NCI-H1105 (cell line): ENCODE measurements at places on chromosomes 2 and 18.

GRCh38 chr2:126115975-126116374 lies 540.0 kb upstream of the GYPC start:
- no peak for DNase-seq

DNA sequence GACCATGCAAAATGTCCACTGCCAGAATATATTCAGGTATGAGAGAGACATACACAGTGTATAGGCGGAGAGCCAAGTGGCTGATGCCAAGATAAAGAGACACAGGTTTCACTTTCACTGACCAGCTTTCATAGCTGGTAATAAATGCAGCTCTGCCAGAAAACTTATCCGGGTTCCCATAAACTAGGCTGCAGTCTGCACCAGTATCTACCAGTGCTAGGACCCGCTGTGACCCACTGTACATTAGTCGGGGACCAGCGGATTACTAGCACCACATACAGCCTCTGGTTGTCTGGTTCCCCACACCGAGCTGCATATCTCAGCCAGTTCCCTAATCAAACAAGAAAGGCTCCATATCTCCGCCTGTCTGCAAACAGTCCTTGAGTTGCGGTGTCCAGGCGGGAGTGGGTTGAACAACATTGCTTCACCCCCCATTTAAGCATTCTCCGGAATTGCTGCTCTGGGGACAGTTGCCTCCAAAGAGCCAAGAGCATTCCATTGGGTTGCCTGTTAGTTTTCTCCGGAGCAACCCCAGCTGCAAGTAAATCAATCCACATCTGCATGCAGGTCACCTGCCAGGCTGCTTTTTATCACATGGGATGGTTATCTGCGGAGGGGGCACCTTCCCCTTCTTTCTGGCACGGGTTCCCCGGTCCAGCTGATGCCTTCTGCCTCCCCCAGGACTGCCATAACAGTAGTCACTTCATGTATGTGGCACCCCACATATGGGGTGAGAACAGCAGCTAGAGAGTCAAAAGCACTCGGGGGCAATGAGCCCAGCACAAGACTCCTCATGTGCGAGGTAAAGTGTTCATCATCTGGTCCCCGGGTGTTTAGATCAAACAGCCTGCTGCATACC lies 18.0 kb upstream of the KLHL23 start:
- DNase-seq = peak; percentile 18

DNA sequence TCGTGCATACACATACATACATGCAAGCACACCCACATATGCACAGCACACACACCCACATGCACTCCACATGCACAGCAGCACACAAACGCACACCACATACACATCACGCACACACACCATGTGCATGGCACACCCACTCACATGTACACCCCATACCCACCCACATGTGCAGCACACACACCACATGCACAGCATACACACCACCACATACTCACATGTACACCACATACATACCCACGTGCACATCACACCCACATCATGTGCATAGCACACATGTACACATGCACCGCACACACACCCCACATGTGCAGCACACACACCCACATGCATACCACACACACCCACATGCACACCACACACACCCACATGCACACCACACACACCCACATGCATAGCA lies 132.0 kb upstream of the RGPD4 start:
- DNase-seq = no peak

DNA sequence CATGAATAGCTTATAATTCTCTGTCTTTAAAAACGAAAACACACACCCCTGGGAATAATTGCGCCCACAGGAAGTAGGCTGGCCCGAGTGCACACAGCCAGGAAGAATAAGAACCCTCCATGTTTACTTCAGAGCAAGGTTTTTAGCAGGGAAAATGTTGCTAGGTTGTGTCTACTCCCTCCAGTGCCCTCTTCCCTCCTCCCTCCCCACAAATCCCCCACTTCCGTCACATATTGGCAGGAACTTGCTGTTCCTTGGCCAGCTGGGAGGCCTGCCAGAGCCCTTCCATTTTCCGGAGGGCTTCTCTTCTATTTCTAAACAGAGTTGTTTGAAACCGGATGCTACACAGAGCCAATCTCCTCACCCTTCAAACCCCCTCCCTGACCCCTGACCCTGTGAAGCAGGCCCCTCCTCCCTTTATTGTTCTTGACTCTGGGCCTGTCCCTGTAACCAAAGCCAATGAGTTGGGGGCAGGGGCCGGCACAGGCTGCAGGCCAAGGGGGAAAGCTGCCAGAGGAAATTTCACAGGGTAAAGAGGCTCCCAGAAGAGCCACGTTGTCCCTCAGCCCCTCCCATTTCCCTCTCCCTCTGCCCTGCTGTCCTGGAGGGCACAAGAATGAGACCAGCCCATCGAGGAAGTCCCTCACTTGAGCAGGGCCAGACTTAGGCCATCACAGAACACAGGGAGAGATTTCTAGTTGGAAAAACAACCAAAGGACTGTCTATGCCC lies 49.8 kb upstream of the LGALSL start:
- peak; percentile 80 for DNase-seq

DNA sequence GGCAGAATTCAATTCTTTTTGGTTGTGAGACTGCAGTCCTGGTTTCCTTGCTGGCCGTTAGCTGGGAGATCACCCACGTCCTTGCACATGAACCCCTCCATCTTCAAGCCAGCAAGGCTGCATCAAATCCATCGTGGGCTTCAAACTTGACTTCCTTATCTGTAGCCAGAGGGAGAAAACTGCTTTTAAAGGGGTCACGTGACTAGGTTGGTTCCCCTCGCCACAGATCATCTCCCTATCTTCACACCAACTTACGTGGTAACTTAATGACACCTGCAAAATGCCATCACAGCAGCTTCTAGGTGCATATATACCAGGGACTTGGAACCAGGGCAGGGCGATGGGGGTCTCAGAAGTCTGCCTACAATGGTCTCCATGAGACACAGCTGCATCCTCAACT lies 169.5 kb downstream of the MTCL1 start:
- no peak for DNase-seq

GRCh38 chr2:105582952-105583660 lies 161.6 kb upstream of the NCK2 start:
- DNase-seq = no peak
